Renal cortex interstitium (tissue), 15 donors: ENCODE measurements at places on chromosomes 1 and 21. TPM values are rescaled to one million over a fixed set of nuclear protein-coding genes. Genes with fewer than 3 reads are reported as not detected.

Gene SIK1
- polyA plus RNA-seq: 5.7 TPM

Gene TNFSF18
- 0.15 TPM for polyA plus RNA-seq

Gene HOOK1
- polyA plus RNA-seq: 60.1 TPM

Gene CRYBG2
- polyA plus RNA-seq: 1.4 TPM

Gene THEM5
- polyA plus RNA-seq: 0.84 TPM

Gene TEKT2
- 11.5 TPM for polyA plus RNA-seq
